ENCODE measurements at places on chromosomes 16 and 17.
A peak's percentile ranks its signal among the peaks of the same experiment; 100 is the strongest.

GRCh38 chr16:84672276-84673202 is 24.2 kb downstream of the KLHL36 start:
- peak; percentile 62 for DNase-seq

DNA sequence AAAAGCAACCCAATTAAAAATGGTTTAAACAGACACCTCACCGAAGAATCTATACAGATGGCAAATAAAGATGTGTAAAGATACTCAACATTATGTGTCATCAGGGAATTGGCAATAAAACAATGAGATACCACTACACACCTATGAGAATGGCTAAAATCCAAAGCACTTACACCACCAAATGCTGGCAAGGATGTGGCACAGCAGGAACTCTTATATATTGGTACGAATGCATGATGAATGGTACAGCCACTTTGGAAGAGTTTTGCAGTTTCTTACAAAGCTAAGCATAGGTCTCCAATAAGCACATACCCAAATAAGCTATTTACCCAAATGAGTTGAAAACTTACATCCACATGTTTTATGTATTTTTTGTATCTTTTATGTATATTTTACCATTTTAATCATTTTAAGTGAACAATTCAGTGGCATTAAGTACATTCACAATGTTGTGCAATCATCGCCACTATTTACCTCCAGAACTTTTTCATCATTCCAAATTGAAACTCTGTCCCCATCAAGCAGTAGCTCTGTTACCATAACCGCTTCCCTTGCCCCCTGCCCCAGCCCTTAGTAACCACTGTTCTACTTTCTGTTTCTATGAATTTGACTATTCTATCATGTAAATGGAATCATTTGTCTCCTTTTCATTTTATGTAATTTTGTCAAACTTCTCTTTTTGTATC is 6.7 kb upstream of the ALDH3A2 start:
- DNase-seq, result no peak

GRCh38 chr17:9647014-9647413 is 1.7 kb downstream of the USP43 start:
- DNase-seq, result no peak

DNA sequence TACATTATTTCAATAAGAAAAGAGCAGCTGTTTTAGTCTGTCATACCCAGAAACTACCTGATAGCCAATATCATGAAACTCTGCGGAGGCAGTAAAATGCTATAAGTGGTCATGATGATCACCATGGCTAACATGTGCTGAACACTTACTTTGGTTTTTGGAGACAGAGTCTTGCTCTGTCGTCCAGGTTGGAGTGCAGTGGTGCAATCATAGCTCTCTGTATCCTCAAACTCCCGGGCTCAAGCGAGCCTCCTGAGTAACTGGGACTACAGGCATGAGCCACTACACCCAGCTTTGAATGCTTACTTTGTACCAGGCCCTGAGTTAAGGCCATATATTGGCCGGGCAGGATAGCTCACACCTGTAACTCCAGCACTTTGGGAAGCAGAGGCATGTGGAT is 101.2 kb upstream of the DHX40 start:
- DNase-seq, result no peak

DNA sequence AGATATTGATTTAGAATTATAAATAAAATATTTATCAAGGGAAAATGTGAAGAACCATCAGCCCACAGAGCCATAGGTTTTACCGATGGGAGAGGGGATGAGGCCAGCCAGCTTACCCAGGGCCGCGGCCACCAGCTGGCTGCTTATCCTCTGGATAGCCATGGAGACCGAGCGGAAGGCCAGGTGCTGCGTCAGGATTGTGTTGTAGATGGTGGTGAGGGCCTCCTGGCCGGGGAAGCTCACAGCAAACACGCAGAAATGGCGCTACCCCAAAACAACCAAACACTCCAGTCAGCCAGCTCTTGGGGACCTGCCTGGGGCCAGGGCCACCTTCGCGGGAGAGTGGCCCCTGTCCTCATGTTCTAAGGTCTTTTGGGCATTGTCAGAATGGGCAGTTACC is 97.8 kb downstream of the DNAH17 start:
- no peak for DNase-seq

- no peak for DNase-seq
Observed at GRCh38 chr16:1941162-1942046, 1.6 kb downstream of the MSRB1 start.

DNA sequence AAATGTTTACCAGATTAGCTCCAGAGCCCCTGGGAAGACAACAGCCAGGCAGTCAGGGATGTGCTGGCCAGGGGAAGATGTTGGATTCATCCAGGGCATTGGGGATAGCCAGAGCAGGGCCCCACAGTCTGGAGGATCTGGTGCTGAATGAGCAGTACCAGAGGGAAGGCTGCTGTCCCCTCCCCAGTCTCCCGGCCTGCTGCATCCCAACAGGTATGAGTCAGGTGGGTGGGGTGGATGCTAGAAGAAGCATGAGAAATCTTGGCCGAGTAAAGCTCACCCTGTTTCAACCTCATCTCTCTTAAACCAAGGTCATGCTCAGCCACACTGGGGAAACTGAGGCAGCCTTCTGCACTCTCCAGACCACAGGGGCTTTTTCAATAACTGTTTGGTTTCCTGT is 71.9 kb upstream of the SEC14L1 start:
- no peak for DNase-seq

DNA sequence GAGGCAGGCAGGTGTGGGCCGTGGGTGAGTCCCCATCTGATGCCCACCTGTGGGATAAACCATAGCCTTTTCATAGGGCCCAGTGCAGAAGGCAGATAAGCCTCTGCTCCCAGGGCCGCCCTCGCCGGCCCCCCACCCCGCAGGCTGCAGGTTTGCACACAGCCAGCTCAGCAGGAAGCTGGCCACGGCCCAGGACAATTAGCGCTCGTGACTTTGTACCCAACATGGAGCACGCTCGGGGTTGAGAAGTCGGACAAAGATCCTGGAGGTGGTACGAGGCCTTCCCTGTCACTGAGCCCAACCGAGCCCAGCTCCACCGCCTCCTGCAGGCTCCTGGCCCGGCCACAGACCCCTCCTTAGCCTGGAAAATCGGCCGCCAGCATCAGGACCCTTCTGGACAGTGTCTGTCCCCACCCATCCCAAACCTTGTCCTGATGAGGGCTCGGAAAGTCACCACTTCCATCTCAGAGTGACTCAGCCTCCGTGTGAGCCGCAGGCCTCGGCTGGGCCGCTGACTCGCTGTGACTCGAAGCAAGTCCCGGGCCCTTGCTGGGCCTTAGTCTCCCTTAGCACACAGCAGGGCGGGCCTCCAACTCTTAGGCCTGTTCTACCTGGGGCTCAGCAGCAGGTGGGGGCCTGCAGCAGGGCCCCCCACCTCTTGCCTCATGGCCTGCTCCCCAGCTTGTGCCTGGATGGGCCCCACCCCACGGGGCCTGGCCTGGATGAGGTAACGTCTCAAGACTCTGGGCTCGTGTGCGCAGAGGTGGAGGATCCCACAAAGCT is 22.7 kb downstream of the FAM83G start:
- no peak for DNase-seq

GRCh38 chr16:84787263-84787622 is 32.5 kb upstream of the CRISPLD2 start:
- no peak for DNase-seq

GRCh38 chr17:54956791-54957190 is 11.7 kb downstream of the COX11 start:
- DNase-seq, result no peak

GRCh38 chr16:69187446-69188235 is 677 bp downstream of the SNTB2 start:
- peak; percentile 34 for DNase-seq

GRCh38 chr17:83152745-83153611 is 73.6 kb downstream of the METRNL start:
- DNase-seq, result peak; percentile 5

DNA sequence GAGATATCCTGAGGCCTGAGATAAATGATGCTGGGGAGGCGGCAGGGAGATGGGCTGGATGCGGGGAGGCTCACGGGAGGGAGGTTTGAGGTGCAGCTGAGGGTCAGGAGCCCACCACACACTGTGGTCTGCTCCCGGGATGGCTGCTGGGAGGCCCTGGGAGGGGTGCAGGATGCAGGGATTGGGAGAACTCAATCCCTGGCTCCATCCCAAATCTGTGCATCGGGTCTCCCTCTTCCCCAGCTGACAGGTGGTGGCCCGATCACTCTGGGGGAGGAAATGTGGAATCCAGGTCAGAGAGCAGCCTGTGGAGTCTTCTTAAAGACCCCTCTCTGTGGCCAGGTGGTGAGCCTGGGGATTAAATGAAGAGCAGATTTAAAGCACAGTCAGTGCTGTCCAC is 12.0 kb downstream of the PHB1 start:
- no peak for DNase-seq
